ENCODE measurements at places on chromosomes 4 and X.

DNA sequence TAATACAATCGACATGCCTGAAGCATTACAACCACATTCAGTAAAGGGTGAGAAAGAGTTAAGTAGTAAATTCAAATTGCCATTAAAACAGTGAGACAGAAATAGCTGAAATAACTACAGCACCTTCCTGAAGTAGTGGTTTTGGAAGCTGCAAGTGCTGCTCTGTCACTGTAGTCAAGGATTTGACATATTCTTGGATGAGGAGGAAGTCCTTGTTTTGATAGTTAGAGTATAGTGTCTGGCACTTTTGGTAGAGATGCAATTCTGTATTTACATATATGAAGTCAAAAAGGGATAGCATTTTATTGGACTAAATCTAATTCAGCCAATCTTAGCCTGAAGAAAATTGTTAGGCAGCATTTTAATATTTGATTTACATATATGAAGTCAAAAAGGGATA is 1559.6 kb downstream of the TECRL start:
- no peak for DNase-seq

- DNase-seq, result no peak
Measured at GRCh38 chrX:1521459-1521956, 15.5 kb downstream of the P2RY8 start.

DNA sequence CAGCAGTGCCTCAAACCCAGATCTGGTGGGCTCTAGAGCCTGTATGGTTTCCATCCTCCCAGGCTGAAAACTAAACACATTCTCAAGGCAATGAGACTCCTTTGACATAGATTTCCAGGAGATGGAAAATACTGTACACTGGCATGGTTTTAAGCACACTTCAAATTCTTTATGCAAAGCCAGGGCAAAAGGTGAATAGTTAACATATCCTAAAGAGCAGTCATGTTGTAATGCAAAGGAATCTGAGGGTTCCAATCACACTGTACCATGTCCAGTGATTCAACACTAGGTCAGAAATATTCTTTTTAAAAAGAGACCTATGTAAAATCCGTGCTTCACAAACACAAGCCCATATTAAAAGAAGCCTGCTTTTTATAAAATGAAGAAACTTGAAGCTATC is 195.3 kb downstream of the QDPR start:
- no peak for DNase-seq

GRCh38 chr4:94826206-94826605 is 68.5 kb downstream of the BMPR1B start:
- no peak for DNase-seq

DNA sequence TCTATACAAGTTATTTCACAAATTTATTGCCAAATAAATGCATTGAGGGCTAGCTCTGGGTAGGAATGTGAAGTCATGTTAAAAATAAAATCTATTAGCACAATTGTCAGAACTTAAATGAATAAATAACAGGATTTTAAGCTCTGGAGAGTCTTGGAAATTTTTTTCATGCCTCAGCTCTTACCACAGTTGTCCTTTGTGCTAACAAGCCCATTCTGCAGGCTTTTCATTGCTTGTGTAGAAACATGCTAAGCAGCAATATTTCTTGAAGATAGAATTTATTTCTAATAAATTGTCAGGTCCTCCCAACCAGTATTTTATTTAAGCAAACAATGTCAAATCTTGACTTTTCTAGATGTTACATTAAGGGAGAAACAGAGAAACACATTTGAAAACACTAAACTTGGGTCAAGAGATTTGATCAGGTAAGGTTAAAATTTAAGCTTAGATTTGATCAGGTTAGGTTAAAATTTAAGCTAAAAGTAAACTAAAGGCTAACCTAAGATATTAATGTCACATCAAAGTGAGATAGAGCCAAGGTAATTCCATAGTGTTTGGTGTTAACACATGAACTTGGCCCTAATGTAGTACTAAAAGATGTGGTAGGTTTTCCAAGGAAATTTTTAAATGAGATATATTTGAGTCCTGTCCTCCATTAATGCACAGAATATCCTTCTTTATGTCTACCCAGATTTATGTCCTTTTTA is 179.1 kb upstream of the IL1RAPL1 start:
- DNase-seq, result no peak

DNA sequence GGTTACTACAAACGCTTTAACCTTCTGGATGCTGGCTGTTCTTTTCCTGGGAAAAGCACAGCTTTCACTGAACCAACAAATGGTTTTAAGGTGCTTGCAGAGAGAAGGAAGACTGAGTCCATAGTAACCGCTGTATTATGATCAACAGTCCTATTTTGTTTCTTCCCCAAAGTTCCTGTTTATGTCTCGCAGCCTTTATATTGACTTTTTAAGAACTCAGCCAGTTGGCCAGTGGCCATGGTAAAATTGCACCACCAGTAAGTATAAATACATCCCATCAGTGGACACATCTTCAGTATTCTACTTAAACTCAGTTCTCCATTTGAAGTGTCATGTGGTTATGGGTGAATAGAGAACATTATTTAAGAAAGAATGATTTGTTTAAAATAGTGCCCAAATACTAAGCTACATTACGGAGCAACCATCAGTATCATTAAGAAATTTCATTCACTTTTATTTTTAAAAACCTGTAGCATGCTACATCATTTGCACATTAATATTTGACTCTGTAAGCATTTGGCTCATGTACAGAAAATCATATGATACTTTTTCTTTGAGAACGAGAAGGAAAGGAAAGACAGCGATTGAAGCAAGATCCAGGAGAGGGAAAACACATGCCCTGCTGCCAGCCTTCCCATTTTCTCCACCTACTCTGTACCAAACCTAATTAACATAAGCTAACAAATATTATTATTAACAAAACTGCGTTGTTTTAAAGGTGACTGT is 287.0 kb downstream of the ARHGAP24 start:
- no peak for DNase-seq

DNA sequence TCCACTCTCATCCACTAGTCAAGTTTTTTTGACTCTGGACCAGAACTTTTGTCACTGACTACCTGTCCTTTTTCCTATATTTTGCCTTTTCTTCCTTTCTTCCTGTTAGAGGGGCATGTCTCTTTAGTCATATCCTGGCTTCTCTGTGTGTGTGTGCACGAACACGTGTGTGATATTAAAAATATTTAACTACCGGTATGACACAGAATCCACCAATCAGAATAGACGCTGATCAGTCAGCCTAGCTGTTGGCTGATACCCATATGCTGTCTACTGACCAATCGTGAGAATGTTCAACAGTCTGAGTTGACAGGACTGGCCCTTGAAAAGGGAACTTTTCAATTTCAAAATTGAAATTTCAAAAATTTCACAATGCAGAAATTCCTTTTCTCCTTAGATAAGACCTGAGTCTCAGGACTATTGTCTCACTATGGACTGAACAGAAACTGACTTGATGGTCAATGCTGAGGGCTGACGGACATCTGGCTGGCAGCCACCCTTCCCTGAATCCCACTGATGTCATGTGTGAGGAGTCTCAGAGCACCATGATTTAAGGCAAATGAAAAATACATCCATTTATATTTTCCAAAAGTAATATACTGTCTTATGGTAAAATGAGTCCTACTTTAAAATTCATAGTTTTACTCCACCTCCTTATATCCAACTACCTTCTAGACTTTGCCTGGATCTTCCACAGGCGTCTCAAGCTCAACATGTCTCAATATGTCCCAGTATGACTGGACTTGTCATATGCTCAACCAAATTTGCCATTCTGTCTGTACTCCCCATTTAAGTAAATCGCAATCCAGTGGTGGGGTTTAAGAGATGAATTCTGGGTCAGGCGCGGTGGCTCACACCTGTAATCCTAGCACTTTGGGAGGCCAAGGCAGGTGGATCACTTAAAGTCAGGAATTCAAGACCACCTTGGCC is 78.0 kb downstream of the CHRNA9 start:
- no peak for DNase-seq

GRCh38 chr4:156779042-156779441 is 192.6 kb downstream of the PDGFC start:
- no peak for DNase-seq

- no peak for DNase-seq
Measured at GRCh38 chr4:169437299-169438047, 166.7 kb upstream of the SH3RF1 start.

DNA sequence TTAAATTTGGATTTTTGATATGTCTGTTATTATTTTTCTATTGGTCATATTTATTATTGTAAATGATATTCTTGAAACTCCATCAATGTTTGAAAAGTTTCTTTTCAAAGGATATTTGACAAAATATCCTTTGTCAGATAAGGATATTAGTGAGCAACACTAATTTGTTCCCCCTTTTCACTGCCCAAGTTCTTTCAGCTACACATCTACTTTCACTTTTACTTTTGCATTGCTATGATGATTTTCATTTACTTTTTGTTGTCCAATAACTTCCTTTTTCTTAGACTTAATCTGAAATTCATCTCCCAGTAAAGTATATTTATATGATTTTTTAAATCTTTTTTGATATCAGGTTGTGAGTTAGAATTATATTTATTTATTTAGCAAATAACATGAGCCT is 542.3 kb upstream of the ADGRL3 start:
- DNase-seq, result no peak

- DNase-seq, result no peak
Measured at GRCh38 chr4:17786567-17786966, 5.1 kb upstream of the FAM184B start.

DNA sequence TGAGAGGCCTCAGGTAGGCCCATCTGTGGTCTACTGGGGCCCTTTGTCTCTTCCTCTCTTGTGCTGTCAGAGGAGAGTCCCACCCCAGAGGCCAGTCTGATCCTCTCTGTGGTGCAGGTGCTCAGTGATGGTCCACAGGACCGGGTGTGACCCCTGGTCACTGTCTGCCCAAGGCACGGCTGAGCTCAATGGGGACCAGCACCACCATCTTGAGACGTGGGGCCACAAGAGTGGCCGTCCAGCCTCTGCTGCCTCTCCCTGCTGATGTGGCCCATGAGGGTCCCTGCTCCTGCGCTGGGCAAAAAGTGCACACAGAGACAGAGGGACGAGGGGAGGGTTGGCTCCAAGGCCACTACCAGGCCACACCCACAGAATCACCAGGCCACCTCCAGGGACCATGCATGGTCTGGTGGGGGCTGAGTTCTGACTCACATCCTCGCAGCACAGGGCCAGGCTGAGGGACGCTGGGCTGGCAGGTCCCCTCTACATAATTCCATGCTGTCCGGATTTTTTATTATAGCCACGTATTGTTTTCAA is 88.3 kb downstream of the FAM53A start:
- no peak for DNase-seq

DNA sequence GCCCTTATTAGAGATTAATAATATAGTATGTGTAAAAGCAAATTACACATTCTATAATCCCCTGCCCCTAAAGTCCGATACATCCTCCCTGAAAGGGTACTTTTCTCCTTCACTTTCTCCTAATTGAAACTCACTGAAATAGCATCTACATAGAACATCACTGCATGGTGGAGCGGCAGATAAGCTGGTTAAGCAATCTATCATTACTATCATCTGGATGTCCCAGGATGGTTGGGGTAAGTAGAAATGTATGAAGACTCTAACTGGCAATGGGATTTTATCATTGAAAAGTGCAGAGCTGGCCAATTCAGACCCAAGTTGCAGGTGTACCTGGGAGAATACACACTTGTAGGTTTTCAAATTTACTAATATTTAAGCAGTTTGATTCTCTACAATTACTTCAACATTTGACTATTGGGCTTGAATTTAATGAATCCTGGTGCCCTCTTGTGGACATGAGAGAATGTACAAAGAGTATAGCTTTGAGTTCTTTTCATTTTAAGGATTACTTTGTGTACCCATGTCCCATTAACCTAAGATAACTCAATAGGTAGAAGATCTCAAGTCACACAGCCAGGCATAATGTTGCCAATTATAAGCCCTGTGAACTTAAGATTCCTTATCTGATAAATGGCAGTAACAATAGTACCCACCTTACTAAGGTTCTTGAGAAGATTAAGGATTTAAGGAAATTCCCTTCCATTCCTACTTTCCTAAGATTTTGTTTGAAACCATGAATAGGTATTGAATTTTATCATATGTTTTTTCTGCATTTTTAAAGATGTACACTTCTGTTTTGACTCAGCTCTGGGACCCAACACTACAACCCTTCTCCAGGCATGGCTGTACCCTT is 69.8 kb downstream of the SHROOM3 start:
- DNase-seq, result no peak

- DNase-seq, result no peak
Measured at GRCh38 chr4:136395212-136395722, 1137.0 kb downstream of the PCDH18 start.

- no peak for DNase-seq
Measured at GRCh38 chr4:140076307-140076706, 77.7 kb downstream of the MAML3 start.

DNA sequence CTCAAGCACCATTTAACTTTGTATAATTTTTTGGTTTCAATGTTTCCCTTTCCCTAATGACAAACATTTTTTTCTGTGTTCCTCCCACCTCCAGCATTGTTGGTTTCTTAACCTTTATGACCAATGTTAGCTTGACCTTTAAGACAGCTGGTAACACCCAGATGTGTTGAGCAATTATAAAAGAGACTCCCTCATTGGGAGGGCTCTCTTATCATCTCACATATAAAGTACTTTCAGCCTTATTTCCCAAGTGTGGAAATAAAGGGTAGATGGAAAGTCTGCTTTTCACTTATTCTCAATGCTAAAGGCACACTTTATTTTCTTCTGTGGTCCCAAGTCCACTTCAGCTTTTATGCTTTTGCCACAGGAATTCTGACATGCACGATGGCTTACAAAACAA is 1420.4 kb downstream of the RAPGEF2 start:
- DNase-seq, result no peak

GRCh38 chr4:129429581-129430320 is 333.8 kb downstream of the C4orf33 start:
- no peak for DNase-seq

DNA sequence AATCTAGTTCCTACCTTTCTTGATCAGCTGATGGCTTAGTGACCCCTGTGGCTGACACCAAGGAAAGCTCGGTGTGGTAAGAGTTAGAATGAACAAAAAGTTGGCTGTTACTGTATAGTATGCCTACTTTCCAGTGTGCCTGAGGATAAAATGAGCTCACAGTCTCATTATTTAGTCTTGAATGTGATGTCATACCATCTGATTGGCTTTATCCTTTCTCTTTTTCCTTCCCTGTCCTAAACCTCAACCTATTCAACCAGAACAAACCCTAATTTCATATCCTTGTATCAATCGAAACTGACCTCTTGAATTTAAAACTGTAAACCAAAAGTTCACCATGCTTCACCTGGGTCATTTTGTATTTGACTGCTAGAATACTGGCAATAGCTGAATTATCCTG is 156.4 kb downstream of the PPARGC1A start:
- no peak for DNase-seq

- DNase-seq, result no peak
Measured at GRCh38 chrX:153703036-153703370, 15.3 kb downstream of the SLC6A8 start.

- DNase-seq, result no peak
Measured at GRCh38 chr4:2763511-2763967, 7.4 kb upstream of the TNIP2 start.

- no peak for DNase-seq
Measured at GRCh38 chr4:184810720-184811119, 15.0 kb downstream of the ACSL1 start.

- no peak for DNase-seq
Measured at GRCh38 chr4:39045827-39046221, 13.6 kb upstream of the TMEM156 start.

GRCh38 chrX:68895341-68895755 is 66.5 kb downstream of the EFNB1 start:
- no peak for DNase-seq

All from stimulated activated CD4-positive, alpha-beta T cell treated with anti-CD3 and anti-CD28 coated beads, TNF-alpha, amount 100 ng/mL, for 4 hours (primary cell).